ENCODE measurements at places on chromosomes 11 and 22. TPM values are rescaled to one million over a fixed set of nuclear protein-coding genes. Genes with fewer than 3 reads are reported as not detected.

Gene EIF3M
- total RNA-seq: 316 TPM

Gene PLEKHB1
- 1.6 TPM for total RNA-seq

Gene PATE2
- not detected for total RNA-seq

Gene HIPK3
- 58.6 TPM for total RNA-seq

Gene VWA5A
- total RNA-seq: 5.7 TPM

Gene CBLIF
- total RNA-seq: not detected

Gene KDM4D
- 0.49 TPM for total RNA-seq

Gene IL18BP
- total RNA-seq: 6.0 TPM

Data from bladder microvascular endothelial cell (primary cell).